ENCODE measurements at places on chromosomes 12 and 14. TPM values are rescaled to one million over a fixed set of nuclear protein-coding genes. Genes with fewer than 3 reads are reported as not detected.

HECTD1 gene
- 101 TPM for total RNA-seq

RNASE4 gene
- 0.57 TPM for total RNA-seq

TTC9 gene
- total RNA-seq: 6.5 TPM

DNA sequence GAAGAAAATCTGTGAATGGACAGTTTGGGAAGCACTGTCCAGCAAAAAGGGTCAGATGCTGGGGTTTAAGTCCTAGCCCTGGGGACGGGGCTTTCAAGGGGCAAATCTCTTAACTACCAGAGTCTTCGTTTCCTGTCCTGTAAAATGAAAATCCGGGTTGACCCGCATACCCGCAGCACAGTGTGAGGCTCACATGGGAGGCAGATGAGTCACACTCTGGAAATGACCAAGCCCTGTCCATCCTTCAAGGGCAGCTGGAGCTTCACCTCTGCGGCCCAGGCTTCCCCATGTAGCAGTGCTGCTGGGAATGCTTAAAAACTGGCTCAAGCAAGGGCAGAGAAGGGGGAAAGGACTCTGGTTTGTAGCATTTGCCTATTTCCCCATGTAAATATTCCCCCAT is 19.0 kb downstream of the FAM181A start:
- no peak for DNase-seq

- DNase-seq: peak; percentile 66
Measured at GRCh38 chr12:50166799-50167048, 445 bp downstream of the CERS5 start.

DNA sequence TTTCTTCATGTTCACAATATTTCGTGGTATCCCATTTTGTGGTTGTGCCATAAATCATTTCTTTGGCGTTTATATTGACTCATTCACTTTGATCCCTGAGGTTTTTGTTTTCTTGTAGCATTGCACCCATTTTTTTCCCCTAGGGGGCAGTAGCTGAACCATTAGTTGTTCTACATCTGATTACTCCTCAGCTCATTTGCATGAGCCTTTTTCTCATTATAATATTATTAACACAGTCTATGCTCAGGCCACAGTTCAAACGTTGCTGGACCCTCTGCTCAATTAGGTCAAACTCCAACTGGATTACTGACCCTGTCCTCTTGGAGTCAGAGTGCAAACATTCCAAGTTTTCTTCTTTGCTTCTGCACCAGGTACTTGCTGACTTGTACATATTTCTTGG is 475.4 kb upstream of the SEL1L start:
- no peak for DNase-seq

- DNase-seq: no peak
Measured at GRCh38 chr14:89700801-89701200, 253.7 kb downstream of the EFCAB11 start.

DNA sequence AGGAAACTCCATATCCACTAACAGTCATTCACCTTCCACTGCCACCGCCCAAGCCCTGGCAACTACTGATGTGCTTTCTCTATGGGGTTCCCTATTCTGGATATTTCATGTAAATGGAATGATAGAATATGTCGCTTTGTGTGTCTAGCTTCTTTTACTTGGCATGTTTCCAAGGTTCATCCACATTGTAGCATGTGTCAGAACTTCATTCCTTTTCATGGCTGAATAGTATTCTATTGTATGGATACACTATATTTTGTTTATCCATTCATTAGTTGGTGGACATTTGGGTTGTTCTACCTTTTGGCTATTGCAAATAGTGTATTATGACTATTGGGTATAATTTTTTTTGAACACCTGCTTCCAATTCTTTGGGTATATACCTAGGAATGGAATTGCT is 8.6 kb downstream of the POU6F1 start:
- DNase-seq: no peak

DNA sequence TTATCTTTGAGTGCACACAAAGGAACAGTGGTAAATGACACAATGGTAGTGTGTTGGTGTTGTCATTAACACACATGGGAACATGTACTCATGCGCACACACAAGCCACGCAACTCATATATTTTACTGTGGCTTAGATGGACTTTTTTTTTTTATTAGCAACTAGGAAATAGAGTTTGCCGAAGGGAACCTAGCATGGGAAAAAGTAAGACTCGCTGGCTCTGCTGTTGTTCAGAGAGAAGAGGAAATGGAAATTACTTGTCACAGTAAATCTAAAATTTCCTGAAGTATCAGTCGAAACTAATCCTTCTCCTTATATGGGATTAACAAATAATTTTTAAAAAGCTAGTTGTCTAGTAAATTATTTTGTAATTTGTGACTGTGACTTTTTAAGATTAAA is 33.7 kb upstream of the IL22 start:
- no peak for DNase-seq

CIROP gene
- total RNA-seq: not detected

CRACR2A gene
- total RNA-seq: 27.3 TPM

DNA sequence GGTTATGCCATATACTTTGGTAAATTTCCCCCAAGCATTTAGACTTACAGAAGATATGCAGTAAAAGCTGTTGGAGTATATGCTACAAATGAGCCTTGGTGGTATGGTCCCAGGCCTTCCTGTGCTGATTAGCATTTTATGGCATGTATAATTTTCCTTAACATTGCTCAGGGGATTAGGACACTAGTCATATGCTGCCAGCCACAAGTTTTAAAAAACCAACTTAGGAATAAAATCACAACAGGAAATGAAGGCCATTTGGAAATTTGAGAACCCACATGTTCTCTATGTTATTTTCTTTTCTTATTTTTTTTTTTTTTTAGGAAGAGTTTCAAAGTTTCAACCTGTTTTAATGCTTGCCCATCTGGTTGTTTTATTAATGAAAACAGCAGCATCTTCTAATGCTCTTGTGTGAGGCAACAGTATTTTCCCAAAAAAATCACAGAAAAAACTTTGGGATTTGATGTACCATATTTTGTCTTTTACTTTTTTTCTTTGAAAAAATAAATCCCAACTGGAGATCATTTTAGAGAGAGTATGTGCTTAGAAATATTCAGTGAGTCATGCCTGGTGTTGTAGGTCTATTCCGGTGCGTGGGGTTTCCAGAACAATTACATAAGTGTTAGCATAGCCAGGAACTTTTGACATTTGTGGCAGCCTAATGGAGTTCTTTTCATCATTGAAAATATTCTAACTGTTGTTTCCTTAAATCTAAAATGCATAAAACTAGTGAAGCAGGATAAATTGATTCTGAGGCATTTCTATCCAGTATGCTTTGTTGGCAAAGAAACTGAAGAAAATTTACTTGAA is 21.7 kb upstream of the DUSP6 start:
- no peak for DNase-seq

DNA sequence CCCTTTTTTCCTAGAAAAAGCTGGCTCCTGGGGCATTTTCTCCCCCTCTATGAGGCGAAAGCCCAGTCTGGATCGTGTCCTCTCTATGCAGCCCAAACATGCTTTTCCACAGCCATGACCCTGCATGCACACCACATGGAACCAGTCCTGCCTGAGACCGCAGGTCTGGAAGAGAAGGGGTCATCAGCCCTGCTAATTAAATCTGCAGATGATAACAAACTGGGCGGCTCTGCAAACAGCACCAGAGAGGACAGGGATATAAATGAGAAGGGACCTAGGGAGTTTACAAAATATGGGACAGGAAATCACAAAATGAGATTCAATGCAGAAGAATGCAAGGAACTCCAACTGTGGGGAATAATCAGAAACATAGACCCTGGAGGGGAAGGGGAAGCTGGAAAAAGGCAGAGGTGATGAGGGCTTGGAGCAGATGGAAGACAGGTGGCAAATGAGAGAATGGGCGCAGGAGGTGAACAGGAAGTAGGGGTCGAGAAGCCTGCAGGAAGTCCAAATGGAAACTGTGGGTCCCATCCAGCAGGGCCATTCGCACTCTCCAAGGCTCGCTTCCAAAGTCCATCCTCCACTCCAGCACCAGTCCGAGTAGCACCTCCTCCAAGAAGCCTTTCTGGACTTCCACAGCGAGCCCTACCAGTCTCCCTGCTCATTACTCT is 76.3 kb downstream of the ANO2 start:
- no peak for DNase-seq

ST8SIA1 gene
- total RNA-seq: 10.2 TPM

ACOT6 gene
- total RNA-seq: not detected

DNA sequence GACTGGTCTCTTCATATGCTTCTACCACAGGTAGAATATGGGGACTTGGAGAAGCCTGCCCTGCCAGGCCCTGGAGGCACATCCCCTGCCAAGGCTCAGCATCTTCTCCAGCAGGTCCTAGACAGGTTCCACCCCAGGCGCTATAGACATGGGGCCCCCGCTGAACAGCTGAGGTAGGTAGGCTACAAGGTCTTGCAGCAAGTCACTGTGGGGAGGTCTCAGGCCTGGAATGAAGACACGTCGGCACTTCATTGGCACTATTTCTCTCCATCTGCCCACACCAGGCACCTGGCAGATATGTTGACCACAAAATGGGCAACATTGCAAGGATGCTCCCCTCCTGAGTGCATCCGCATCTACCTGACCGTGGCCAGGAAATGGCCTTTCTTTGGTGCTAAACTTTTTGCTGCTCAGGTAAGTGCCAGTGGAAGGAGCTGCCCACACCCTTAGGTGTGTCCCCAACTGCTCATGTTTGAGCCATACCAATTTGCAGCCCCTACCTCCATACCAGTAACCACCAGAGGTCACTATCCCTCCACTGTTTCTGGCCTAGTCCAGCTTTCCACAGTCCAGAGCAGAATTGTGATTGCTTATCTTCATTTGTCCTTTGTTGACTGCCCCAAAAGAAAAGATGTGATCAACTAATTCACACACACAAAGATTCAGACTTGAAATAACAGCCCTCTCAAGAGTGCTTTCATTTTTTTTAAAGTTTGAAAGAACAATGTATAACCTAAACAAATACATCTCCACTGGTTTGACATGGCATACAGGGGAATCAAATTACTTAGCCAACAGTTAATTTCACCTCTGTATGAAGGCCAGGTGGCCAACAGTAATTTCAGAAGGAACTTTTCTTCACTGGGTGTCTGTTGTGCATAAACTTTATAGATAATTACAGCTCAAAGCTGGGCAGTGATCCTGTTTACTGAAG is 16.1 kb downstream of the PIGH start:
- peak; percentile 21 for DNase-seq

- DNase-seq: no peak
Measured at GRCh38 chr14:46245276-46245675, 406.3 kb downstream of the RPL10L start.

PPM1A gene
- 54.6 TPM for total RNA-seq

GRCh38 chr14:33390335-33390734 is 451.7 kb downstream of the NPAS3 start:
- DNase-seq: no peak

ADAMTS20 gene
- total RNA-seq: not detected

- no peak for DNase-seq
Measured at GRCh38 chr14:75979071-75979571, 2.7 kb downstream of the TGFB3 start.

GRCh38 chr14:58479975-58480374 is 52.5 kb downstream of the KIAA0586 start:
- DNase-seq: no peak

- no peak for DNase-seq
Measured at GRCh38 chr12:12837025-12837812, 24.1 kb downstream of the DDX47 start.

DNA sequence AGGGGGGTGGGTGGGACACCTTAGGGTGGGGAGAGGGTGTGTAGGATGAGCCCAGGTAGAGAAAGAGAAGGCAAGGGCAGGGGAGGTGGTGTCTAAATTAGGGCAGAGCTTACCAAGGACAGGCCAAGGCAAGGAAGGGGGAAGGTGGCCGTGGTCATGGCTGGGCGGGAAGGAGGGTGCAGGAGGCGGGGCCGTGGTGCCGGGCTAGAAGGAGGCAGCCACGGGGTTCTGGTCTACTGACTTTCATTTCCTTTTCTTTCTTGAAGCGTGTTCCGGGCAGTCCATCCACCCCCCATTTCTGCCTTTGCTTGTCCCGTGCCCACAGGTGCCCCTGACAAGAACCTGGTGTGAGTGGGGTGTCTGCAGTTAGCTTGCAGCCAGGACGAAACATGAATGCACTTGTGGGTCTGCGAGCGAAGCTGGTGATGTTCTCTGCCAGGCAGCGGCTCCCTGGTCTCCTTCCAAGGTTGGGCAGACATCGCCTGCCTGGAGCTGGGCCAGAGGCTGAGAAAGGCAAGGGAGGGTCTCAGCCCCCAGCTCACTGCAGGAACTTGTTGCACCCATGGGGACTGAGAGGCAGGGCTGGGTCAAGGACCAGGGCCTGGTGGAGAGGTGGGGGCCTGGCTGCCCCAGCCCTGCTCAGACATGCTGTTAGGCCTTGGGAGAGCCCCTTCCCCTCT is 58.2 kb downstream of the KIF26A start:
- no peak for DNase-seq

GRCh38 chr12:129911428-129912049 is 7.7 kb upstream of the TMEM132D start:
- no peak for DNase-seq

GARIN6 gene
- not detected for total RNA-seq

GRCh38 chr14:28653521-28653920 is 113.1 kb upstream of the FOXG1 start:
- no peak for DNase-seq

DNA sequence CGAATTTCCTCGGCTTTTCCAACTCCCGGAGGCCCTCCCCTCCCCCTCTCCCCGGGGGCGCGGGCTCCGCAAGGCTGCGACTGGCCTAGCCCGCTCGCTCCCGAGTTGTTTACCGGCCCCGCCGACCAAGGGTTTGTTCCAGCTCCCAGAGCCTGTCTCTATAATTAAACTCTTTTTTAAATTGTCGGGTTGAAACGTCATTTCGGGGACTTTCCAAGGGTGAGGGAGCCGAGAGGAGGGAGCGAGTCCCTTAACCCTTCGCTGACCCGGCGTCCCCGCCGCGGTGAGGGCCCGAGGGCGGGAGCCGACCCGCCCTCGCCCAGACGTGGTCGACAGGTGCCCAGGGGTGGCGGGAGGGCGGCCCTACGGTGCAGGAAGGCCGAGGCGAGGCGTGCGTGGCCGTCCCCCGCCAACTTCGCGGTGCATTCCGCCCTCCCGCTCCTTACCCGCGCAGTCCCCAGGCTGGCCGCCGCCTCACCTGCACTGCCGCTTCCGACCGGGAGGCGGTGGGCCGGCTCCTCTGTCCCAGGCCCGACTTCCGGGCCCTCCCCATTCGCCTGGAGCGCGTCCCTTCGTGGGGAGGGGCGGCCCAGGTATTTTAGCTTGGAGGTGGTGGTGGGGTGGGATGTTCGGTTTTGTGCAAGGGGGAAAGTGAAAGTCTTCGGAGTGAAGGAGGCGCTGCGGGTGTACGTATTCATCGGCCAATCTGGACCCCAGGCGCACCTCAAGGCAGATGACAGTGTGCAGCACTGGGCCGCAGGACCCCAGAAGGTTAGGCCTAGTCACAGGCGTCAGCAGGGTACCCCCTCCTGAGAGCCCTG is 2.9 kb upstream of the ZFP36L1 start:
- peak; percentile 90 for DNase-seq

- no peak for DNase-seq
Measured at GRCh38 chr12:124743479-124744272, 120.0 kb downstream of the SCARB1 start.
